SK-N-SH (cell line): ENCODE measurements at places on chromosomes 11 and 22.

DNA sequence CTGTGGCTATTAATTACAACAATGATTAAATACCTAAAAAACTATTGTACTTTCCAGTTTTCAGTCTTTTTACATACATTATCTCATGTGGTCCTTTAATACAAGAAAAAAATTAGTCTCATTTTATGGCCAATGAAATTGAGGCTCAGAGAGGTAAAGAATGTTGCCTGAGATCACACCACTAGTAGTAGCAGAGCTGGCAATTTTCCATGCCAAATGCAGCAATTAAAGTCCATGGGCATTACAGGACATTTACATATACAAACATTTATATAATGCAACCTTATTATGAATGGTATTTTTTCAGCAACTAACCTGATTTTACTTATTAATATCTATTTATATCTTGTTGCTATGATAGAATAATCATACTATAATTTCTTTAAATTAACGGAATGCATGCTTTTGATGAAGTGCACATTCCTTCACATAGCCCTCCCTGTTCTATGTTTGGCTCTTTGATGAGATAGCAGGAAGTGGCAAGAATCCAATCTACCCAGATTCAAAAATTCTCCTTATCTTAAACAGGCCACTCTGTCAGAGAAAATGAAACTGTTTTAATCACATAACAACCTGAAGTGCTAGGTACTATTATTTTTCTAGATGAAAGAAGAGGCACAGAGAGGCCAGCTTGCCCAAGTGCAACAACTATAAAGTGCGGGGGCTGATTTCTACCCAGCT, 120.9 kb upstream of the LDLRAD3 start:
- no peak for DNase-seq

DNA sequence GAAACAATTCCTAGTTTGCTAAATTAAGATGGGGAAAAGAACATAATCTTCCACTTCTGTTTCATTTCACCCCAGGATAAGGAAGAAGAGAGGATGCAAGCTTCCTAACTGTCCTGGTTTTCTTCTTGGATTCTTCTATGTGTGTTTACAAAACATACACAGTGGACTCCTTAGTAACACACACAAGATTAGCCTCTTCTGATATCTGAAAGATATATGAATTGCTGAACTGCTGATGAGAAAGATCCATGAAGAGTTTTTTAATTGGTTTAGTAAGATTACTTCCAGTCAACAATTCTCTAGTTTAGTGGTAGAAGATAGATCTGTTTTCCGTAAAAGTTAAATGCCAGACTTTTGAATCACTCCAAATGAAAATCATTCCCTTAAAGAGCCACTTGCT, 86.8 kb downstream of the WT1 start:
- DNase-seq: no peak

DNA sequence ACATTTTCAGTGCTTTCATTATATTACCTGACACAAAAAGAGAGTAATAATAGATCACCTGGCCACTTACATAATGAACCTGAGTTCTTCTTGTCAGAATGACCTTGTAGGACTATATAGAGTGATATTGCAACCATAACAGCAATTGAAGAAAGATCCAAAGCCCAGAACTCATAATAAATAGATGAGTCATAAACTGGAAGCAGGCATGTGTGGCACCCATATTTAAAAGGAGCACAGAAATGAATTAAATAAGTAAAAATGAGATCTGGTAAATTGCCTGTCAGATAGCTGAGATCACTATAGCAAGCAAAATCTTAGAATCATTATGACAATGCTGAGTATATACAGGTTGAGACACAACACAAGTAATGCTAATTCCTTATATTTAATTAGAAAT, 331.8 kb downstream of the AASDHPPT start:
- no peak for DNase-seq

DNA sequence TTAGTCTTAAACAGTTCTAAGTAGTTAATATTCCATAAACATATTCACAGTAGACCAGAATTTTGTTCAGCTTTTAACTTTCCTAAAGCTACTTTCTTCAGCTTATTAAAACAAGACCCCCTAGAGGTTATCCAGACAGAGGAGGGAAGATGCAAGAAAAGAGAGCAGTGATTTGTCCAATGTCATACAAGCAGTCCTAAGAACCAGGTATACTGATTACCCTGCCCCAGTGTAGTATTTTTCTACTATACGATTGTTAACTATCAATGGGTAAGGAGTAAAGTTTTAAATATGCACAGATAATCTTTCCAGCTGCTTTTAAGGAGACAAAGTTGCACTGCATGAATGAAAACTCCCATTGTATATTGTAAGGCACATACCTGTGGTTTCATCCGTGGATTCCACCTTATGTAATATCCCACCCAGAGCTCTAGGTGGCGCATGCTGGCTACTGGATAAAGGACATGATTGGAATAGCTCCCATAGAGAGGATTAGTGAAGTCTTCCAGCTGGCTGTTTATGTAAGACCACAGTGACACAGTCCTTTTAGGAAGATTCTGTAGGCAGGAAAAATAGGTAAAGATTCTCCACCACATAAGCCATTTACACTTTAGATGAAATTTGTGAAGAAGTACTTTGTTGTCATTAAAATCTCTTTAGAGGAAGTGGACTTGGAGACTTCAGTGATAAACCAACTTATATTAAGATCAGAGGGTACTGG, 45.6 kb downstream of the CEP57 start:
- peak; percentile 55 for DNase-seq

- DNase-seq: no peak
Observed at GRCh38 chr11:75576499-75576918, 14.5 kb downstream of the SERPINH1 start.
